Esophagus mucosa (tissue), 1 donor: ENCODE measurements at places on chromosomes 7 and 10. TPM values are rescaled to one million over a fixed set of nuclear protein-coding genes. Genes with fewer than 3 reads are reported as not detected.

DNA sequence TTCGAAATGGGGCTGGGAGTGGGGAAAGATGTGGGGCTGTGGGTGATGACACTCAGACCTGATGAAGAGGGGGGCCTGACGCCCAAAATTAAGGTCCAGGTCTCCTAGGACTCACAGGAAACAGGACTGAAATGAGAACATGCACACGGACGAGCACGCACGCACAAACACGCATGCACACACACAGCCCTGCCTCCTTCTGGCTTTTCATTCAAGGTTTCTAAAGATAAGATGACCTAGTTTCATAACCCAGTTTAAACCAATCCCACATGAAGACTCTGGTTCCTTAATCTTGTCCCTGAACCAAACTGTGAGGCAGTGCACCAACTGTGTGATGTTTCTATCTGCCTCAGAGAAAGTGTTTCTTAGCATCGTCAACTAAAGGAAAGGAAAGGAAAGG lies 162.0 kb downstream of the DGKI start:
- ATAC-seq: no peak

GRCh38 chr10:111648046-111648445 lies 535.5 kb downstream of the GPAM start:
- no peak for ATAC-seq

GRCh38 chr7:36245684-36246299 lies 92.7 kb downstream of the EEPD1 start:
- ATAC-seq: no peak

Gene STAG3
- 0.48 TPM for total RNA-seq

Gene CPA1
- total RNA-seq: not detected

Gene ETV1
- 3.3 TPM for total RNA-seq

GRCh38 chr10:131980761-131981428 lies 828 bp downstream of the BNIP3 start:
- ATAC-seq: no peak

DNA sequence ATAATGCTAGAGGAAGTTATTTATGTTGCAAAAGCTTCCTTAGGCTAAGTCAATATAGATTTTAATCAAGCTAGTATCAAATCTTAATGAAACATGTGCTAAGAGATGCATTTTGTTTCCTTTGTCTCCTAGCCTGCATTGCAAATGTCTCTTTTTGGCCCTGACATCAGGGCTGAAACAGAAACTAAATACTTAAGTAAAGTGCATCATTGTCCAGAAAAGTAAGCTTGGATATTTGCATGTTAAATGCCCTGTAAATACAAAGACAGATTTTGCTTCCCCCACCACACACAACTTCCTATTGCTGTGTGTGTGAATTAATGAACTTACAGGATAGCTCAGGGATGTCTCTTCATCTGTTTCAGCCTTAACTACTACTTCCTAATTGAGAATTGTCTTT lies 10.0 kb upstream of the STAMBPL1 start:
- ATAC-seq: no peak

GRCh38 chr10:131219584-131219886 lies 92.0 kb downstream of the TCERG1L start:
- no peak for ATAC-seq

DNA sequence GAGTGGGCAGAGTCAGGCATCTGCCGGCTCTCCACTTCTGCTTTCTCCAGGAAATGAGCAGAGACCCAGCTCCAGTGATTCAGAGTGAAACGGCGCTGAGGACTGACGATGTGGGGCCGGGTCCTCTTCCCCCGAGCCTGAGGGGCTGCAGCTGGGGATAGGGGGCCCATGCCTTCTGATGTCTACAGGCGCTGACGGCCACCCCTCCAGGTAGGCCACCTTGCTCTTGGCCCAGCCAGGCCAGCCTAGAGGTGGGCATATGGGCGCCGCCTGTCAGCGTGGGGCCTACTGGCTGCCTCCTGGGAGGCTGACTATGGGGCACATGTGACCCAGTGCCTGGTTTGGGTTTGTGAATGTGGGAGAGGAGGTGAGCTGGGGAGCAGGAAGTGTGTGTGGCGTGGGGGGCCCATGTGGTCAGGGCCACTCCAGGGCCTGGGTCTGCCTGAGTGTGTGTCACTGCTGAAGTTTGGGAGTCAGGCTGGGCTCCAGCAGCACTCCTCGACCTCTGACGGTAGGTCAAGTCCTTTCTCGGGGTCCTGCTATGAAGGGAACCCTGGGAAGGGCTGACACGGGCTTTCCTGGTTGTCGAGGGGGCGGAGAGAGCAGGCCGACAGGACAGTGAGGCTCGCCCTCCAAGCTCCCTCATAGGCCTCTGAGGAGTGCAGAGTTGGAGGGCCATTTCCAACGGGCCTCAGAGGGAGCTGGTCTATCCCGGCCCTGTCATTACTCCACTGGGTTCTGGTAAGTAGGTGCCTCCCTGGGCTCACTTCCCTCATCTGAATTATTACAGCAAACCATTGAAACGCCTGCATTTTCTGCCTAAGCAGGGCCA lies at the start of gene WDFY4:
TSS of gene WDFY4 (plus strand) at position 82 of the 832 bp plus-strand sequence. CDS start 24,860 bp downstream, outside the sequence.
- peak; percentile 58 for ATAC-seq

Gene NPSR1
- total RNA-seq: not detected

GRCh38 chr7:115356999-115357702 lies 435.3 kb downstream of the MDFIC start:
- no peak for ATAC-seq

DNA sequence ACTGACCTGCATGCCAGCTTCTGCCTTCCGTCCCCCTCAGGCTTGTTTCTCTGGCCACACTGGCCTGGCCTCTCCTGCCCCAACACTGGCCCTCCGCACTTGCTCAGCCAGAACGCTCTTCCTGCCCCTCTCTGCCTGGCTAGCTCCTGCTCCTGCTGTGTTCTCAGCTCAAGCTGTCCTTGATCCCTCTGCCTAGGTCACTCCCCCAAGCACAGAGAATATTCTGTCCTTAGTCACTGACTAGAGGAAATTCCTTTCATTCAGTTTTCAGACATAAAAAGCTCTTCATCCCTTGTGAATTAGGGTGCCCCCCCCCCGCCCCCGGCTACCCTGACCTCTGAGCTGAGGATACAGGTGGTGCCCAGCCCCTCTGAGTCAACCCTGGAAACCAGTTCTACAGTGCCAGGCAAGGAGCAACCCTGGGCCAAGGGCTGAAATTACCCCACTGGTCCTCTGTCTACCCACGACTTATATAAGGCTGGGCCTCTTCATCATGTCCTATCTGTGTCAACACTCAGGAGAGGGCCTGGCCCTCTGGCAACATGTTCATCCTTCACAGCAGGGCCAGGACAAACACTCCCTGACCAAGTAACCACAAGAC lies 6.6 kb upstream of the SGPL1 start:
- ATAC-seq: peak; percentile 84

DNA sequence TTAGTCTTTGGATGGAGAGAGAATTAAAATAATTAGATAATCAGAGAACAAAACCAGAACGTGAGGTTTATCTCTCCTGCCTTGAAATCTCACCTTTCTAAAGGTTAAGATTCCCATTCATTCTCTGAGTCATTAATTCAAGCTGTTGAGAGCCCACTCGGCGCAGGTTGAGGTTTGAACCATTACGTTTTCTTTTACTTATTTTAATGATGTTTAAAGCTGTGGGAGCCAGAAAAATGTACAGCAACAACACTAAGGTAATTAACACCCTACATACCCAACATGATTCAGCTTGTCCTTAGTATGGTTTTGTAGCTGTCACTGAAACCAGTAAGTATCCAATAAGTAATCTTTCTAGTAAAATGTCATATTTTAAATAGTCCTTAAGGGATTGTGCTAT lies 153.0 kb upstream of the ANK3 start:
- no peak for ATAC-seq

- ATAC-seq: no peak
Observed at GRCh38 chr10:132536241-132536876, 1.2 kb upstream of the INPP5A start.
